ENCODE measurements at places on chromosomes 16 and 17.
A peak's percentile ranks its signal among the peaks of the same experiment; 100 is the strongest.

GRCh38 chr16:7420079-7420478 is 87.4 kb downstream of the RBFOX1 start:
- DNase-seq = no peak

DNA sequence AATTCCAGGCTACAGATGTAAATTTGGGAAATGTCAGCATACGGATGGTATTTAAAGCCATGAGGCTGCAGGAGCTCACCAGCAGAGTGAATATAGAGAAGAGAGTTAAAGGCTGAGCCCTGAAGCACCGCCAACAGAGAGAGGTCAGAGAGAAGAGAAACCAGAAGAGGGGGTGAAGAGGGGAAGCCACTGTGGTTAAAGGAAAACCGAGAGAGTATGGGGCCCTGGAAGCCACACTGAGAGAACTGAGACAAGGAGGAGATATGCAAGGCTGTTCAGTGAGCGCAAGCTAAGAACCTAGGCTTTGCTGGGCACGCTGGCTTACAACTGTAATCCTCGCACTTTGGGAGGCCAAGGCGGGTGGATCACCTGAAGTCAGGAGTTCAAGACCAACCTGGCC is 24.6 kb downstream of the COPRS start:
- no peak for DNase-seq

DNA sequence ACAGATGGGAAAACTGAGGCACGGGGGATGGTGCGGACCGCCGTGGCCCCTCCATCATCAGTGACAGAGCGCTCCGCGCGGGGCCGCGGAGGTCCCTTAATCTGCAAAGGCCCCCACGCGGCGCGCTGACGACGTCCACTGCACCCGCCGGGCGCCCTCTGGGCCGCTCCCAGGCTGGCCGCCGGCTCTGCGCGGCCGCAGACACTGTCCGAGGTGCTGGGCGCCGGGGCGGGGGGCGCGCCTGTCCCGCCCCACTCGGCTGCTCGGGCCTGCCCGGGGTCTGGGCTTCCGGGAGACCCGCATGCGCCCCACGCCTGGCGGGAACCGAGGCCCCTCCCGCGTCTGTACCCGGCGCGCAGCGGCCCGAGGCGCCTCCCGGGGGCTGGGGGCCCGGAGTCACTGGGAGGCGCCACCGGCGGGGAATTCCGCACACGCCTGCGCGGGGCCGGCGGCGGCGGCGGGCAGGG is 550 bp upstream of the RNF213 start:
- peak; percentile 60 for DNase-seq

DNA sequence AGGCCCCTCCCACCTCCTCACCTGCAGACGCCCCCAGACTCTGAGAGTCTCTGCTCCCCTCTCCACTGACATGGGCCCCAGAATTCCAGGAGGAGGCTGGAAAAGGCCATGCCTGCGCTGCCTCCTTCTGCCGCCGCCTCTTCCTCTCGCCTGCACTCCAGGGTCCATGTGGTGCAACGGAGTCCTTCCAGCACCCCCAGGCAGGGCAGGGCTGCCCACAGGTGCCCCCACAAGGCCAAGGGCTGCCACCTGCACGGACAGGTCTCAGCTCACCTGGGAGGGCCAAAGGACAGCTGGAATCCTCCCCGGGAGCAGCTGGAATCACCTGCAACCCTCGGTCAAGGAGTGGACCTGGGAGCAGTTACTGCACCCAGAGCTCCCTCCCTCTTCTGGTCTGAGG is 194.9 kb downstream of the RBFOX3 start:
- no peak for DNase-seq

DNA sequence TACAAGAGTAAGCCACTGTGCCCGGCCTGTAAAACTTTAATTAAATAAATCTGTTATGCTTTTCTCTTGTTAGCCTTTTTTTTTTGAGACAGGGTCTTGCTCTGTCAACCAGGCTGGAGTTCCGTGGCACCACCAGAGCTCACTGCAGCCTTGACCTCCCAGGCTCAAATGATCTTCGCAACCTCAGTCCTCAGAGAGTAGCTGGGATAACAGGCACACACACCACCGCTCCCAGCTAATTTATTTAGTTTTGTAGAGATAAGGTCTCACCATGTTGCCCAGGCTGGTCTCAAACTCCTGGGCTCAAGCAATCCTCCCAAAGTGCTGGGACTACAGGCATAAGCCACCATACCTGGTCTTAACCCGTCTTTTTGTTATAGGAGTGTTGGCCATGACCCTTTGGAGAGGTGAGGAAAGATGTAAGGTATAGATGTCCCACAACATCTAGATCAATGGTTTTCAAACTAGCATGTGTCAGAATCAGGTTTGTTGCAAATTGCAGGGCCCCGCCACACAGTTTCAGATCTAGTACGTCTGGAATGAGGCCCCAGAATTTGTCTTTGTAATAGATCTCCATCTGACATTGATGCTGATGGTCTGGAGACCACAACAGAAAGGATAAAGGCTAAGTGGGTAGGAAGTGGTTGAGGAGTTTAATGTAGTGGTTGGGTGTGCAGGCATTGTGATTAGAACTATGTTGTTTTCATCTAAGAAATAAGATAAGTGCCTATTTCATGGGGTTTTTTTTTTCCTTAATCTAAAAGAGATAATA is 4.3 kb upstream of the GGA2 start:
- DNase-seq = no peak

GRCh38 chr16:19613834-19614233 is 58.3 kb downstream of the VPS35L start:
- no peak for DNase-seq

- no peak for DNase-seq
Observed at GRCh38 chr17:75844530-75845057, 390 bp upstream of the UNC13D start.

- no peak for DNase-seq
Observed at GRCh38 chr16:13631213-13631767, 288.7 kb upstream of the ERCC4 start.

- no peak for DNase-seq
Observed at GRCh38 chr17:30952638-30953393, 18.0 kb upstream of the RNF135 start.

DNA sequence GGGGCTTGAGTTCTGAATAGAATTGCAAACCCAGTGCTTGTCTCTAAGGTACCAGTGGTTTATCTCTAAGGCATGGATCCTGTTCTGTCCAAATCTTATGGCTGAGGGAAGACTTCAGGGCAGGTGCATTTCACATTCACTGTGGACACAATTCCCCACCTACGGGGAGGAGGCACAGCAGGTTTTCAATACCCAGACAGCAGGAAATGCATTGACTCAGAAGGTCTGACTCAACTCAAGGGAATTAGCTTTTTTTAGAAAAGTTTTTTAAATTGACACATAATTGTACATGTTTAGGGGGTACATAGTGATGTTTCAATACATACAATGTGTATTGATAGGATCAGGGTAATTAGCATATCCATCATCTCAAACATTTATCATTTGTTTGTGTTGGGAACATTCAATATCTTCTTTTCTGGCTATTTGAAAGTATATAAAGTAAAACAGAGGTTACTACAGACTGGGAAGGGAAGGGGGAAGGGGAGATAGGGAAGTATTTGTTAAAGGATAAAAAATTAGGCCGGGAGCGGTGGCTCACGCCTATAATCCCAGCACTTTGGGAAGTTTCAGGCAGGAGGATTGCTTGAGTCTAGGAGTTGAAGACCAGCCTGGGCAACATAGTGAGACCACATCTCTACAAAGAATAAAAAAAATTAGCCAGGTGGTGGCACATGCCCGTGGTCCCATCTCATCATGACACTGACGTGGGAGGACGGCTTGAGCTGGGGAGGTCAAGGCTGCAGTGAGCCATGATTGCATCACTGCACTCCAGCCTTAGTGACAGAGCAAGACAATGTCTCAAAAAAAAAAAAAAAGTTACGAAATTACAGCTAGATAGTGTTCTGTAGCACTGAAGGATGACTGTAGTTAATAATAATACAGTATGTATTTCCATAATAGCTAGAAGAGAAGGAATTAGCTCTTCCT is 54.9 kb downstream of the RGS9 start:
- DNase-seq = no peak
